NCI-H774 (cell line): ENCODE measurements at places on chromosomes 2 and 18.

- peak; percentile 73 for DNase-seq
These were observed 23.7 kb downstream of the CRACDL start for GRCh38 chr2:98912221-98912851.

DNA sequence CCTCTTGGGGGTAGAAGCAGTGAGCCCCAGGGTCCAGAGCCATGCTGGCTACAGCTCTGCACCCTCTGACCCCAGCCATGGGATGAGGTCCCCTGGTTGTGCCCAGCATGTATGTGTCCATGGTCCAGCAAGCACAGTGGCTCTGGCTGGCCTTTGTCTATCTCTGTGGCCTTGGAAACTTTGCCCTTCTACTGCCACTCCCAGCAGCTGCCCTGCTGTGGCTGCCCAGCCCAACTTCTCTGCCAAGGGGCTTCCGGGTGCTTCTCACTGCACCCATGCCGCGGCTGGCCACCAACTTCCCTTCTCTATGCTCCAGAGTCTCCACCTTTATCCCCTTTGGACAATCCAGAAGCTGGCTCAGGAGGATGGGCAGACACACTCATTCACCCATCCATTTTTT lies 18.8 kb downstream of the TMEM185B start:
- no peak for DNase-seq

DNA sequence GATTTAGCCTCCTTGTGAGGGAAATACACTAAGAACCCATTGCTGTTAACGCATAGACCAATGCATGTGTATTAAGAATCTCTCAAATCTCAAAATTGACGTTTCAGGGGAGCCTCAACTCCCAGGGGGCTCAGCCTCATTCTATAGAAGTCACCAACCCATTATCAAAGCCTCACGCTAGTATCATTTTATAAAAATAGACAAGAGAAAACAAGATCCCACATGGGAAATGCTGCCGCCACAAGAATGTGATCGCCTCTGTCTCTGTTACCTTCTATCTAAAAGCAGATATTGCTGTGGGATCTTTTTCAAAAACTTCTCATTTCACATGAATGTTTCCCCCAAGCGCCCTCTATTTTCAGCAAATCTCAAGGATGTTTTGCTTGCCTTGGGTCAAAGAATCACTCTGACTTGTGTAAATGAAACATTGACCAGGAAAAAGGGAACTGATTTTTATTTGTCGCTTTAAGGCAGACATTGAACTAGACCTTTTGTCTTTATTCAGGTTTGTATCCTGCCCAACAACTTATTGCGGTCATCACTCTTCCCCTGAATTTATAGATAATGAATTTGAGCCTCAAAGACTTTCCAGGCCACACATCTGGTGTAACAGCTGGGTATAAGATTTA lies 679.0 kb upstream of the ID2 start:
- DNase-seq, result no peak

DNA sequence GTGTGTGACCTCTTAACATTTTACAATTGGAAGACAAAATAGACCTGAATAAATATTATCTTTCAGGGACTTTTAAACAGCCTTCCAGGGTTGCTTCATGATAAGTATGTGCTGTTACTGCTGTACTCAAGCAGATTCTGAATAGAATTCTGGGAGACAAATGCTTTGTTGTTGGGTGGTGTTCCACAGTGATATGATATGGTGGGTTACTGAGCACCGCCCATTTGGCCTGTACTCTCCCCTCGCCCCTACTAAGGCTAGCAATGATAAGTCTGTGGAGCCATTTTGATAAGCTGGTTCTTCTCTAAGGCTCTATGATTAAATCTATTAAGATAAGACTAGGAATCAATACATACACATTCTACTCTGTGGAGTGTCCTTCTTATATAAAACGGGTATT lies 89.8 kb upstream of the ITGA4 start:
- DNase-seq, result no peak

GRCh38 chr2:9813312-9814128 lies 29.8 kb upstream of the TAF1B start:
- peak; percentile 48 for DNase-seq

DNA sequence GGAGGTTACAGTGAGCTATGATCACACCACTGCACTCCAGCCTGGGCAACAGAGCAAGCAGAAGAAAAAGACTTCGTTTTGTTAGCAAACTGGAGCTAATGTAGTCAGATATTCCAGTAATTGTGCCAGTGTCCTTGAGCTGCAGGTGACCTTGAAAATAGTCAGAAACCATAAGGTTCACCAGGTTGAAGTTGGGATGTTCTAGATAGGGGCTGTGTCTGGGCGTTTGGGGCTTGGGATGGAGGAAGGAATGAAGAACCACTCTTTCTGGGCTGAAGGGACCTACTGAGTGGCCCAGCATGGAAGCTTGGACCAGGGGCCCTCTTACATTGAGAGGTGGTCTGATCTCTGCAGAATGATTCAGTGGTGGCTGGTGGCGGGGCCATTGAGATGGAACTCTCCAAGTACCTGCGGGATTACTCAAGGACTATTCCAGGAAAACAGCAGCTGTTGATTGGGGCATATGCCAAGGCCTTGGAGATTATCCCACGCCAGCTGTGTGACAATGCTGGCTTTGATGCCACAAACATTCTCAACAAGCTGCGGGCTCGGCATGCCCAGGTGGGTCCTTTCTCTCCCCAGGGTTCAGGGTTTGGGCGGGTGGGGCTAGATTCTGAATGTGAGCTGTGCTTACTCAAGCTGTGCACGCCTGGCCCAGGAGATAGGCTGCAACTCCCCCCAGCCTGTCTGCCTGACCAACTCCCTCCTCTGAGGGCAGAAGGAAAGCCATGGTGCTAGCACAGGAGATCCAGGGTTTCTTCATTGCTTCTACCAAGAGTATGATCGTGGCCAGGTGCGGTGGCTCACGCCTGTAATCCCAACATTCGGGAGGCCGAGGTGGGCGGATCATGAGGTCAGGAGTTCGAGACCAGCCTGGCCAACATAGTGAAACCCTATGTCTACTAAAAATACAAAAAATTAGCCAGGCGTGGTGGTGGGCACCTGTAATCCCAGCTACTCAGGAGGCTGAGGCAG lies 17.1 kb downstream of the CCT7 start:
- DNase-seq, result no peak

- no peak for DNase-seq
These were observed 52.7 kb downstream of the CRIM1 start for GRCh38 chr2:36408198-36408703.

- DNase-seq, result no peak
These were observed 768.2 kb downstream of the NRXN1 start for GRCh38 chr2:50263728-50264127.
